ENCODE measurements at places on chromosomes 1 and 21.

DNA sequence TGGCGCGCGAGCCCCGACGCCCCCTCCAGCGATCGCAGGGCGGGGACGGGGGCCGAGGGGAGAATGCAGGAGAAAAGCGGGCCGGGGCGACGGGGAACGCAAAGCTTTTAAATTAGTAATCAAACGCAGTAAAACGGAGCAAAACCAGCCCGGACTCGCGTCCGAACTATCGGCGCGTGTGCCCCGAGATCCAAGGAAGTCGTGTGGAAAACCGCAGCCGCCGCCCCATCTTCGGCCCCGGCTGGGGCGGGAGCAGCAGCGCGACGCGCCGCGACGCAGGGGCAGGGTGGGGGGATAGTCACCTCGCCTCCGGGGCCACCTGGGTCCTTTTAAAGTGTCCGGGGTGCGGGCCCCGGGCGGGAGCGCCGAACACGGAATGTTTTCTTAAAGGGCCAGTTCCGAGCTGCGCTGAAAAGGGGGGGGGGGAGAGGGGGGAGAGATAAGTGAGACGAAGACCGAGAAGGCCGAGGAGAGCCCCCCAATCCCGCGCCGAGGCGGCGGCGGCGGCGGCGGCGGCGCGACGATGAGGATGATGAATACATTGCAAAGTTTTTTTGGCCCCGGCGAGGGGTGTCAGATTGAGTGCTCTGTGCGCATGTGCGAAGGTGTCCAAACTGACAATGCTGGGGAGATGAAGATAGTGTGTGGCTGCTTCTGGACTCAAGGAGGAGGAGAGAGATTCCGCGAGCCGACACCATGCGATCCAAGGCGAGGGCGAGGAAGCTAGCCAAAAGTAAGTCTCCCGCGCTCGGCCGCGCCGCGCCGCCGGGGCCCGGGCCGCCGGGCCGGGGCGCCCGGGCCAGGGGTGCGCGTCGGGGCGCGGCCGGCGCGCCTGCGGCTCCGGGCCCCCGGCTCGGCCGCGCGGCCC lies at the start of gene PRDM16:
Gene PRDM16, plus strand, starts transcription at position 640 of the 868 bp plus-strand sequence. Its CDS starts 57 bp downstream, at position 697.
- DNase-seq = no peak

DNA sequence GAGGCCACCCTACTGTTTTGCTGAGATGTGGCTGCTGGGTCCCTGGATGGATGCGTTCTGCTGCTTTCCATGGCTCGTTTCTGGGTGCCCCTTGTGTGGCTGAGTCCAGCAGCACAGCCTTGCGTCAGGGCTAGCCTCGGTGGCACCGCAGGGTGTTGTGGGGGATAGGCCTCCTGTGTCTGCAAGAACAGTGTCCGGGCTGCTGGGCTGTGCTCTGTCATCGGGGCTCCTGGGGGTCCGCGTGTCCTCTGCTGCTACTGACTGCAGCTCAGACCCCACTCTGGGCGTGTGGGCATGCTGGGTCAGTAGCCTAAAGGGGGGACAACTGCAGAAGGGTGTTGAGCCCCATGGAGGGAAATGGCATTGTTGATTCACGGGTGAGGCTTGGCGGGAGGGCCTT lies 4.9 kb downstream of the RRP1 start:
- DNase-seq = no peak

DNA sequence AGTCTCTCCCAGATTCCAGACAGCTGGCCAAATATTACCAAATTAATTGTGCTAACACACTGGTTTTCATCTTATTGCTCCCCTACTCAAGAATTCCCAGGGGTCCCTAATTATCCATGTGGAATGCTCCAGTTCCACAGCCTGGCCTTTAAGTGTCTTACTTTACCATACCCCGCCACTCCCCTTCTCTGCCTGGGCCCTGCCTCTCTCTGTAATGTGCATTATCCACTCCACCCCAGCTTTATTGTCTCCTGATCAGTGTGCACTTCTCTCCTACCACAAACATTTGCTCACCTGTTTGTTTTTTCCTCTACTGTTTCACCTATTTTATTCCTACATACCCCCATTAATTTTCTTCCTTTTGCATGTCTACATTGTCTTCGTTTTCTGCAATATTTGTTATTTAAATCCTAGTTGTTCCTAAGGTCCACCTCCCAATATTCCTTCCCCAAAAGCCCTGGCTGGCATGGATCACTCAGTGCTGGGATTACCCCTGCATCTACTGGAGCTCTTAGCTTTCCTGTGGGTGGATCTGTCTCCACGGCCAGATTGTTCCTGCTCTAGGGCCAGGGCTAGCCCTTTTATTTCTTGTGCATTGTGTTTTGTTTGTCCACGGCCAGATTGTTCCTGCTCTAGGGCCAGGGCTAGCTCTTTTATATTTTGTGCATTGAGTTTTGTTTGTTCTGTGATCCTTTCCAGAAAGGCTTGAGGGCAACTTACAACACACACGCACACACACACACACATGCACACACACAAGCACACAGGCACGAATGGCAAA lies 33.4 kb upstream of the ATP1B1 start:
- DNase-seq = no peak

- no peak for DNase-seq
These were observed 132.2 kb downstream of the ATP5PO start for GRCh38 chr21:33783187-33783979.
